ENCODE measurements at places on chromosomes 5 and 9.

- DNase-seq = no peak
Observed at GRCh38 chr5:73861313-73861988, 235.5 kb downstream of the ARHGEF28 start.

- DNase-seq = no peak
Observed at GRCh38 chr5:10719965-10720364, 41.1 kb downstream of the DAP start.

- DNase-seq = no peak
Observed at GRCh38 chr5:89988129-89988810, 421.3 kb downstream of the CETN3 start.

GRCh38 chr5:12354686-12355085 lies 450.4 kb upstream of the CTNND2 start:
- no peak for DNase-seq

DNA sequence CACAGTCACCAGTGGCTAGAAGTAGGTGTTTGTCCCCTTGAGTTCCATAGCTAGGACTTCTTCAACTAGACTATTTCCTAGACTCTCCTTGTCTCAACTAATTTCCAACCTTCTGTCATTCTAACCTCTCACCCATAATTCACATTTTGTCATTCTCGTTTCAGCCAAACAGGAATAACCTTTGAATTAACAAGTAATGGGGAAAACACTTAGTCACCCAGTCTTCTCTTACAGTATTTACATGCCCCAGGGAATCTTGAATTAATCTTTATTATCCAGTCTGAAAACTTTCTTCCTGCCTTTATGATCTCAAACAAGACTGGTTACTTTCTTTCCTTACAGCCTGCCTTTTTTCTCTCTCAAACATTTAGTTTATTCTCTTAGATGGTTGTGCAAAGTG lies 63.3 kb upstream of the RUSC2 start:
- DNase-seq = no peak

DNA sequence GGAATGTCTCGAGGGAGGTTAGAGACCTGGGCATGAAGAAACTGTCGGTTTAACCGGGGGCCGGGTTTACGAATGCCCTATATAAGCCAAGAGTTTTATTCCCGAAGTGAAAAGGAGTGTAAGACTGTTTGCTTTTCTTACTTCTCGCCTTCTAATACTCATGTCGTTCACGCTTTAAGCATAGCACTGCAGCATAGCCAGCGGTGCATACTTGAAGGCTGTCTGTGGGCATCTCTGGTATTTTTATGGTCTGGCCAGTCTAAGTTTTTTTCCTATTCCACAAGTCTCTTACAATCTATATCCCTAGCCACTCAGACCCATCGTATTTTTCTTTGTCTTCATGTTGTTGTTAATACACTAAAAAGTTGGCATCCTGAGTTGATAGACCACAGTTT lies 1.2 kb downstream of the UHRF2 start:
- DNase-seq = no peak

- peak; percentile 50 for DNase-seq
Observed at GRCh38 chr9:137150617-137151457, 11.9 kb downstream of the GRIN1 start.

GRCh38 chr5:143156086-143156485 lies 247.4 kb downstream of the NR3C1 start:
- no peak for DNase-seq

- no peak for DNase-seq
Observed at GRCh38 chr9:14661421-14662059, 31.7 kb downstream of the ZDHHC21 start.

DNA sequence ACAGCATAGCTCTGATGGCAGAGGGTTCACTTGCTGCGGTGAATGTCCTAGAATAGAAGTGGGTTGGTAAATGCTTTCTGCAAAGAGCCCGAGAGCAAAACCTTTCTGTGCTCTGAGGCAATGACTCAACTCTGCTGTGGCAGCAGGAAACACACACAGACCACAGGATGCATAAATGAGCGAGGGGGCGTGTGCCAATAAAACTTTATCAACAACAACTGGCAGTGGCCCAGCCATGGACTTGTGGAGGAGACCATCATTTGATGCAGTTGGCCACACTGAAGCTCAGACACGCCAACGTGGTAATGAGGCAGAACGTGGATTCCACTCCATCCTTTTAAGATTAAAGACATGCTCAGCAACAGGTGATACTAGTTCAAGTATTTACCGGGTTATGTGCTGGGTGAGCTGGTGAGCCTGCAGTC lies 6.8 kb downstream of the MRPL36 start:
- peak; percentile 75 for DNase-seq

DNA sequence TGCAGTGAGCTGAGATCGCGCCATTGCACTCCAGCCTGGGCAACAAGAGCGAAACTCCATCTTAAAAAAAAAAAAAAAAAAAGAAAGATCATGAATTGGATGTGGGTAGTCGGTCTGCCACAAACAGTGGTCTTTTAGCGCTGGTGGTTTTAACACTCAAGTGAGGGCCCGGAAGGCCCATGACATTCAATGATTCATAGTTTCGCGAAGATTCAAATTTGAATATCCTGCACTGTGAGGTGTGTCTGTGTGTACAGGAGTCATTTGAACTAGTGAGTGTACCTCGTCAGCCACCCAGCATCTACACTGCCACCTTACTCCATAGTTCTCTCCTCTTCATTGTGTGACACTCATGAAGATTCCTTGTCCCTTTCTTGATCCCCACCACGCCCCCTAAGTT lies 41.3 kb downstream of the CFAP77 start:
- DNase-seq = peak; percentile 31

DNA sequence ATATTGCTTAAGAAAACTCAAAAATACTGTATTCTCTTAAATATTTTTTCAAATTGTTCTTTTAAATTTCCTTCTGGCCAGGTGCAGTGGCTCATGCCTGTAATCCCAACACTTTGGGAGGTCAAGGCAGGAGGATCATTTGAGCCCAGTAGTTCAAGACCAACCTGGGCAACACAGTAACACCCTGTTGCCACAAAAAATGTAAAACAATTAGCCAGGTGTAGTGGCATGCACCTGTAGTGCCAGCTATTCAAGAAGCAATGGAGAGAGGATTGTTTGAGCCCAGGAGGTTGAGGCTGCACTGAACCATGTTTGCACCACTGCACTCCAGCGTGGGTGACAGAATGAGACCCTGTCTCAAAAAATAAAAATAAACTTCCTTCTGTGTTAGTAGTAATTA lies 94.3 kb downstream of the STRBP start:
- DNase-seq = no peak

GRCh38 chr5:78499485-78499884 lies 139.1 kb downstream of the SCAMP1 start:
- no peak for DNase-seq

- no peak for DNase-seq
Observed at GRCh38 chr5:109910874-109911273, 221.1 kb downstream of the MAN2A1 start.

DNA sequence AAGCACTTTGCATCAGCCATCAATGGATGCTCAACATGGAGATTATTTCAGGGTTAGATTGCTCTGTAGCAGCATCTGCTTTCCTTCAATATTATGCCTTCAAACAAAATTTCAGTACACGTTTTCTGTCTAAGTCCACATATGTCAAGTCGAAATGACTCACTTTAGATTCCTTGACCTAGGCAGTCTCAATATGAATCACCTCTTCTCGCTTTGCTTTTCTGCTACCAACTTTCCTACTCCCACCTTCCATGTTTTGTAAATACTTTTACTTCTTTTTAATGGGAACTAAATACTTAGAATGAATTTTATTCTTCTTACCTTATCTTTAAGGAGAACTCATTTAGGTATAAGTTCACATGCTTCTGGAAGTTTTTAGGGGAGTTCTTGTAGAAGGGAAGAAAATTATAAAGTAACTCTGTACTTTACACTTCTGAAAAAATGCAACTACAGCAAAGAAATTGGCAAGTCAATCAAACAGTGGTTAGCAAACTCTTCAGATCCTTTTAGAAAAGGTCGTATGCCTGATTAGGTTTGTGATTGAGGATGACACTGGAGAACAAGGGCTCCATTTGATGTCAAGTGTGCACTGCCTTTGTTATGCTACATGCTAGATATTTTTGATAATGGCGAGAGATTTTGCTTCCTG lies 478.5 kb upstream of the SMARCA2 start:
- DNase-seq = no peak

- peak; percentile 34 for DNase-seq
Observed at GRCh38 chr5:73387601-73388305, 60.8 kb downstream of the FOXD1 start.

DNA sequence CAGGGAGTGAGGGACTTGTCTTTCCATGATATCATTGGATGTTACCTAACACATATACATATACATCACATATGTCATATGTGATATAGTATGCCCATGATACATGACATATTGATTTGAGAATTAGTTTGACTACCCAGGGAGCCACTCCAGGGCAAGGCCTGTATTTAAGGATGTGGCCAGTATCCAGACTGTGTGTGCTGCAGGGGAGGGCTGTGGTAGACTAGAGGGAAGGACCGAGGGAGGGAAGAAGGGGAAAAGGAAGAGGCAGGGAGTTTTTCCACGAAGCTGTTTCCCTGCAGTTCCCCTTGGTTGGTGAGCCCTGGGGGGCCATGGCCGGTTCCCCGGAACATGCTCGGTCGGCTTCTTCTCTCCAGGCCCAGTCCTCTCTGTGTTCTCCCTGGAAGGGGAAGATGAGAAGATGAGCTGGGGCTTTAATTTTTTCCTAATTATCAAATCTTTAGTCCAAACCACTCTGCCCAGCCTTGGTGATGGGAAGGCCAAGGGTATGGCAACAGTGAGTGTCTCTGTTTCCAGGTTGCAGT lies 48.7 kb downstream of the NSUN2 start:
- no peak for DNase-seq

DNA sequence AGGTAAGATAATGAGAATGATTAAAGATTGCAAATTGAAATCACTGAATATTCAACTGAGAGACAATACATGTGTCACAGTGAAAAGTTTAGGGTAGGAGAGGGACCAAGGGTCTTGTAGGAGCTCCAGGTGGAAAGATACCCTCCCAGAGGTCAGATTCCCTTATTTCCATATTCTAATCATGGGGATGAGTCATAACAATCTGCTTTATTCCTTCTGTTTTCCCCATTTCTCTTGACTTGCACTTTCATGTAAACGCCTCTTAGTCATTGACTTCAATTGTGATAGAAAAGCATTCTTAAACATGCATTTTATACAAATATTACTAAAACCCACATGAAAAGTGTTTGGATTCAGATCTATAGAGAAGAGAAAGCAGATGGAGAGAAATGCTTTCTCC lies 81.3 kb upstream of the CTSL start:
- no peak for DNase-seq

GRCh38 chr9:101458963-101459631 lies 23.5 kb upstream of the ALDOB start:
- DNase-seq = no peak

DNA sequence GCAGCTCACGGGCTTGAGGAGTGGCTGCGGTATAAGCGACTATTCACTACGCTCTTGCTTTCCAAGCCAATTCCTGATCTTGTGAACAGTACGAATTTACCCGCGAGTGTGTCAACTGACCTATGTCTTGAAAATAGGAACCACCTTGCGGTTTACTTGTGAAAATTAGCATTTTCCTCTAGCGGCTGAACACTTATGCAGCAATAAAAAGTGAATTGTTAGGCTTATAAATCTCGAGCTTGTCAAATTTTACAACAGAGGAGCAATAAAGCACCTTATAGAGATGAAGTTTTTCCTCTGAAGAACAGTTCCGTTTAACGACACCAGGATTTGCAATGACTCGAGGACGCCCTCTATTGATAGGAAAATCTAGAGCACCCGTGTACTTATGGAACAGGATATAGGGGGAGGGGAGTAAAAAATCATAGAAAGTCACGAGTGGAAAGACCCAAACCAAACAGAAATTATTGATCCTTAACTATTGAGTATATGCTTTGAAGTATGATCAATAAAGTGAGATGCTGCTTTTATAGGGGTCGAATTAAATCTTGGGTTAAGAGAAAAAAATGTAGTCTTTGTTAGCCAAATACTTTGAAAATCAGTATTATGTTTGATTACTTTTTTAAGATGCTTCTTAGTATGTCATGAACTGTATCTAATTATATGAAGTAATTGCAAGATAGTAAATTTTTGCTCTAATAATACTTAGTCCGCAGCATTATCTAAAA lies 1.9 kb upstream of the RGMB start:
- DNase-seq = peak; percentile 58

- DNase-seq = no peak
Observed at GRCh38 chr5:6252581-6252980, 125.8 kb downstream of the MED10 start.

GRCh38 chr9:37942621-37943344 lies 38.9 kb upstream of the SLC25A51 start:
- DNase-seq = no peak

DNA sequence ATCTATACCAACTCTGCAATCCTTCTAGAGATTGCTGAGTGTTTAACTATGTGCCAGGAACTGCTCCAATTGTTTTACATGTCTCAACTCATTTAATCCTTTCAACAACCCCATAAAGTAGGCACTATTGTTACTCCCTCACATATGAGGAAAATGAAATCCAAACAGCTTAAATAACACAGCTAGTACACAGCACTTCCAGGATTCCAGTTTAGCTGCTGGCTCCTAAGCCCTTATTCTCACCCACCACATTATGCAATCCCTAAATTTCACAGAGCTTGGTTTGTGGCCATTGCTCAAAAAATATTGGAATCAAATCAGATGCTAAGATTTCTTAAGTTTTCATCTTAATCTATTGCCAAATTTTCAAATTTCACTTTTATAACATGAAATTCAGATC lies 84.9 kb downstream of the PRELID2 start:
- no peak for DNase-seq

DNA sequence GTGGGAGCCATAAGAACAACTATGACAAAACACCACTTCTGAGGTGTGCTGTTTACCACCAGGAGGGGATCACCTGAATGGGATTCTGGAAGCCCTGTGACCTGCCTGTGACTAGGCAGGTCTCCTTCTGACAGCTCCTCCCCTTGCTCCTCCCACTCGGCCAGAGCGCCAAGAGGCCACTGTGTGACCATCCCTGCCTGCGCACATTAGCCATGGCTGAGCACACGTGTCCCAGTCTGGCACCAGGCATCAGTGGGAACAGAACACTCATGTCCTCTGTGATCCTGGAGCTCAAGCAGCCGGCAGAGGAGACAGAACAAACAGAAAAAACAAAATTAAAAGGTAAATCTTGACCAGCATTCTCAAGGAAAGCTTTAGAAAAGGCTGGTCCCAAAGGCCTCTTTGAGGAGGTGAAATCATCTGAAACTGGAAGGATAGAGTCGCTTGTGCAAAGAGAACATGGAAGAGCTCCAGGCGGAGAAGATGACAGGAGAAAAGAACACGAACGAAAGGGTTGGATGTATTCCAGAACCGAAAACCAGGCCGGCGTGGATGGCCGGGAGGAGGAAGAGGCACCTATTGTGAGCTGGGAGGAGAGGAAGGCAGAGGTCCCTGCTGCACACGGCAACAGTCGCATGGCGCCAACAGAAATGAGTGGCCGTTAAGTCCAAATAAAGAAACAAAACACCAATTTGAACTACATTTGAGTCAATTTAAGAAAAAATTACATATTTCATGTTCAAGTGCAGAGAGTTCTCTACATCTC lies 5.1 kb downstream of the MED10 start:
- no peak for DNase-seq

DNA sequence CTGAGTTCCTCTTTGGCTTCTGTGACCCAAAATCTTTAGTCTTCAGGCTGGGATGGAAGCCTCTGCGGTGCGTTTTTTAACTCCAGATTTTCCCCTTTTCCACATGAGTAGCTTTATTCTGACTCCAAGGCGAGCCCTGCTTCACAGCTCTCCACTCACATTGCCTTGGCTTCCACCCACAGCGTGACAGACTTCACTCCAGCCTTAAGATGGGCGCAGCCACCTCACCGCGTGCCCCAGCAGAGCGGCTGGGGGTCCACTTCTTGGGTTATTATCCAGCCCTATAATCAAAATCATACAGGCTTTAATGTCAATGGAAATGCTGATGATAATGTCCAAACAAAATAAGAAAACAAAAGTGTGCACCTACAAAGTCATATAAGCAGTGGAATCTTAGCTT lies 1.2 kb downstream of the EXOC3 start:
- no peak for DNase-seq
